Posterior cingulate gyrus (tissue), 11 donors: ENCODE measurements at places on chromosomes 1 and 21.

GRCh38 chr1:105137543-105138457 is 1388.1 kb downstream of the AMY1C start:
- peak; percentile 67 for DNase-seq

DNA sequence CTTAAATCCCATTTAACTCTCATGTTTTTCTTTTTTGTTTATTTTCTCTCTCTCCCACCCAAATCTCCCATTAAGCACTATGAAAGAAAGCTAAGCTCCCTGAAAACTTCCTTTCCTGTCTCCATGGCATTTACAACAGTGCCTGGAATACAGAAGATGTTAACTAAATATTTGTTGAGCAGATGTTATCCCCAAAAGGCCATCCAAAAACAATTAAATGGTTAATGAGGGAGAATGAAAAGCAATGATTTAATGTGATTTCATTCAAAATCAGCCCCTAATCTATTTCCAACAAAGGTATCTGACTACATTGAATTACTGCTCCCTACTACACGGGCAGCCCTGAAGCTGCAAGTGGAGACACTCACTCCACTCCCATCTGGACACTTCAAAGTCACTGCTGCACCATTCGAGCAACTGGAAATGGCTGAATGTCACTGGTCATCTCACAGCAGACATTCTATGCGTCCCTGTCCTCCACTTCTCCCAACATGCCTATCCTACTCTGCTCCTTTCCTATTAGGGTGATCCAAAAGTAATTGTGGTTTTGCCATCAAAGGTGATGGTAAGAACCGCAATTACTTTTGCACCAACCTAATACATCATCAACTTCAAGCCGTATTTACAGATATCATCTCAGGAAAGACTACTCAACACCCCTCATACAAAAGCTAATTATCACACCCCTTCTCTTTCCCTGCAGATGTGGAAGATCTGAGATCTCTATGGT is 7.5 kb downstream of the TP53BP2 start:
- no peak for DNase-seq

DNA sequence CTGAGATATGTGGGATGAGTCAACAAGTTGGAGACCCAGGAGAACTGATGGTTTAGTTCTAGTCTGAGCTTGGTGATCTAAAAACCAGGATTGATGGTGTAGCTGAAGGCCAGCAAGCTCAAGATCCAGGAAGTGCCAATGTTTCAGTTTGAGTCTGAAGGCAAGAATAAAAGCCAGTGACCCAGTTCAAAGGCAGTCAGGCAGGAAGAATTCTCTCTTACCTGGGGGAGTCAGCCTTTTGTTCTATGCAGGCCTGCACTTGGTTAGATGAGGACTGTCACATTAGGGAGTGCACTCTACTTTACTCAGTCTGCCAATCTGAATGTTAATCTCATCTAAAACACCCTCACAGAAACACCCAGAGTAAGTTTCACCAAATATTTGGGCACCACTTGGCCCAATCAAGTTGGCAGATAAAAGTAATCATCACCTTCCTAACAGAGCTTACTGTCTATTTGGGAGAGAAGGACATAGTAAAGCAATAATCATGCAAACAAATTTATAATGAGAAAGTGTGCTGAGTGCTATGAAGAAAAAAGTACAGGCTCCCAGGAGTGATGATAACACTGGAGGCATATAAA is 63.4 kb downstream of the TSEN15 start:
- DNase-seq = no peak

GRCh38 chr1:18110598-18110939 is 3.0 kb downstream of the IGSF21 start:
- DNase-seq = no peak

DNA sequence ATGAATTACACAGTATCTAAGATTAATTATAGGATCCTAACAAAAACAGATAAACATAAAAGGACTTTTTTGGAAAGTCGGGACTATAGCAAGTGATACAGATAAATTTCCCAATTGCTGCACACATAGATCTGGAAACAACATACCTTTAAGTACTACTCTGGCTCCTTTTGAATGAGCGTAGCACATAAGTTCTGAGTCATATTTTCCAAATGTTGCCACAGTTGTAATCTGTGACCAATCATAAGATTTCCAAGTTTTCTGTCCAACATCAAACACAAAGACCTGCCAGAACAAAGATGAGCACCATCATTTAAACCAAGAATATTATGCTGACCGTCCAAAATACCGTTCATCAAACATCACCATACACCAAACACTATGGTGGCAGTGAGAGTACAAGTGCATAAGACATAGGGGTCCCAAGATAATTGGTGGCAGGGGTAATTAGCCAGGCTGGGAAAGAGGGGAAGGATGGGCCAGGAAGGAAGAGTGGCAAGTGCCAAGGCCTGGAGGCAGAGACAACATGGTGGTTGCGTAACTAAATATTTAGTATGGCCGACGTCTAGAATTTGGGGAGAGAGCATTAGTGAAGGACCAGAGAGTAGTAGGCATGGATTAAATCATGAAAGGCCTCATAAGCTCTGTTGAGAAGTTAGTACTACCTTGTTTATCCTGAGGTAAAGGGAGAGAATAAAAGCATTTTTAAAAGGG is 3.6 kb downstream of the CTBS start:
- DNase-seq = no peak

- no peak for DNase-seq
Measured at GRCh38 chr21:25813917-25814316, 79.1 kb downstream of the GABPA start.

GRCh38 chr21:29121759-29122158 is 8.7 kb upstream of the MAP3K7CL start:
- DNase-seq = no peak
